NCI-H1417 (cell line): ENCODE measurements at places on chromosomes 5 and 9.

DNA sequence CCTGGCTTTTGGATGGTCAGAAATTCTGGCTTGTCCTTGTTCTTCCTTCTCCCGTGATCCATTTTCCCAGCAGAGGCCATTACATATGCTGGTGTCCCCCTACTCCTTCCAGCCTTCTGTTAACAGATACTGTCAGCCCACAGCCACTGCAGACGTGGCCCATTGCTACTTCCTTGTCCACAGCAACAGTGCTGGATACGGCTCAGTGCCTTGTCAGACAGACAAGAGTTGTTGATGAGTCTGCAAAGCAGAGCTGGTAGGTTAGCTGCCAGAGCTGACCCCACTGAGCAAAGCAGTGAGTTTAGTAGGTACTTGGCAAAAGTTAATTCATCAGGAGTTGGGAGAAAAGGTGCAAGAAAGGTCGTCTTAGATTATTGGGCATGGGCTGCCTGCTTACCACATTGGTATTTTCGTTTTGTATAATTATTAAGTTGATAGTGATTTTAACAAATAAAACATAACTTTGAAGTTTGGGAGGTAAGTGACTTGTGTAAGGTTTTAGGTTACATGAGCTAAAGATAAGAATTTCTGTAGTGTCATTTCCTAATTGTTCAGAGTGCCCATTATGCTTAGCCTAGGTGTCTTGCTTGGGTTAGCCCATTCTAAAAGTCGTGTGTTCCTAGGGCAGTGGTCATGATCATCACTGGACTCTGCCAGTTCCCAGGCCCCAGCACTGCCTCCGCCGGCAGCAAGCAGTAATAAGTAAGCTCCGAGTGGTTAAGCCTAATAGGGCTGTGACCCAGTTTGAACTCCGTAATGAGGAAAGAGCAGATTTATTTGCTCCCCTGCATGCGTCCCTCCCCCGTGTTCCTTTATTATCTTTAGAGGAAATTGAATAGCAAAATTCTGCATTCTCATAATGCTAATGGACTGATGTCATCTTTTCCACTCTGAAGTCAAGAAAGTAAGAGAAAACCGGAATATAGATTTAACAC lies 292.0 kb downstream of the FANCC start:
- DNase-seq = no peak

DNA sequence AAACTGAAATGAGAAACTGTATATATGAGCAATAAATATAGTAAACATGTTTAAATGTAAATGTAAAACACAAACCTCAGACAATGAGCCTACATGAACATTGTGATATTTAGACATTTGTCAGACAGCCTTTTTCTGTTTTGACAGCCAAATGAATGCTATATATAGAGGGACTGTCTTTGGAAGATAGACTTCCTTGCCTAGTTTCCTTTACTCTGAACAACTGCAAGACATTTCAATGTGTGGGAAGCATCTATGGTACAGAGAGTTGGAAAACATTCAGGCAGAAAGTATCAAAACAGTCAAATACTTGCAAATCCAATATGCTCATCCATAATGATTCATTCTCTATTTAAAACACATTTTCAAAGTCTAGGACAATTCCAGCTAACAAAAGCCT lies 31.7 kb upstream of the TUSC1 start:
- DNase-seq = no peak

DNA sequence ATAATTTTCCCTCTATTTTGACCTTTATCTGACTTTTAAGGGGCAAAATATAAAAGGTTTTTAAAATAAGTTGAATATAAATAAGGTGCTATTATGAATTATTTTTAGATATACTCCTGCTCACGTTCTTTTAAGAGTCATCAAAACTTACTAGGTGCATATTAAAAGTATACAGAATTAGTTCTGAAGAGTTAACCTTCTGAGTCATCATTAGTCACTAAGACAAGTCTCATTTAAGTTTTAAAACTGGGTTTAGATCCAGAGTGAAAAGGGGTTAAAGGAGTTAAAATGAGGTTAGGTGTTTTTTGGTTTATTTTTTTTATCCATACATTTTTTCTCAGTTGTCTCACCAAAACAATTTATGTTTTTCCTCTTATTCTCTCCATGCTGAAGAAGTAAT lies 41.7 kb downstream of the SMIM15 start:
- no peak for DNase-seq

- no peak for DNase-seq
These were observed 65.9 kb downstream of the IPPK start for GRCh38 chr9:92603990-92604389.

DNA sequence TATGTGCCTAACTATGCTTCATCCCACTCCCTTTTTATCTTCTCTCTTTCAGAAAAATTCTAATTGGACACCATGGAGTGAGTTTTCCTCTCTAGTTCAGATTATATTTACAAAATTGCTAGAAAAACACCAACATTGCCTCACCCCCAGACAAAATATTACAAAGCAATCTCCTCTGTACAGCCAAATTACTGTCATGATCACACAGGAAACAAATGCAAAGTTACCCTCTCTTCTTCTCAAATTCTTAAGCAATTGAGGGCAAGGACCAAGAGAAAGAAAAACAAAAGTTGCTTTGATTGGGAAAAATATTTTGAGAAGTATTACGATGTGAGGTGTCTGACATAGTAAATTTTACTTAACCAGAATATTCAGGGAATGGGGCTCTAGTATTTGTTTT lies 30.8 kb upstream of the ABCA1 start:
- no peak for DNase-seq
